ENCODE measurements at places on chromosomes 5 and 9.

- DNase-seq: no peak
These were observed 127.0 kb downstream of the TENT4A start for GRCh38 chr5:6840136-6840793.

- no peak for DNase-seq
These were observed 167.7 kb upstream of the LHFPL2 start for GRCh38 chr5:78816143-78816765.

- peak; percentile 81 for DNase-seq
These were observed 368 bp downstream of the SH3TC2 start for GRCh38 chr5:149062371-149063016.

DNA sequence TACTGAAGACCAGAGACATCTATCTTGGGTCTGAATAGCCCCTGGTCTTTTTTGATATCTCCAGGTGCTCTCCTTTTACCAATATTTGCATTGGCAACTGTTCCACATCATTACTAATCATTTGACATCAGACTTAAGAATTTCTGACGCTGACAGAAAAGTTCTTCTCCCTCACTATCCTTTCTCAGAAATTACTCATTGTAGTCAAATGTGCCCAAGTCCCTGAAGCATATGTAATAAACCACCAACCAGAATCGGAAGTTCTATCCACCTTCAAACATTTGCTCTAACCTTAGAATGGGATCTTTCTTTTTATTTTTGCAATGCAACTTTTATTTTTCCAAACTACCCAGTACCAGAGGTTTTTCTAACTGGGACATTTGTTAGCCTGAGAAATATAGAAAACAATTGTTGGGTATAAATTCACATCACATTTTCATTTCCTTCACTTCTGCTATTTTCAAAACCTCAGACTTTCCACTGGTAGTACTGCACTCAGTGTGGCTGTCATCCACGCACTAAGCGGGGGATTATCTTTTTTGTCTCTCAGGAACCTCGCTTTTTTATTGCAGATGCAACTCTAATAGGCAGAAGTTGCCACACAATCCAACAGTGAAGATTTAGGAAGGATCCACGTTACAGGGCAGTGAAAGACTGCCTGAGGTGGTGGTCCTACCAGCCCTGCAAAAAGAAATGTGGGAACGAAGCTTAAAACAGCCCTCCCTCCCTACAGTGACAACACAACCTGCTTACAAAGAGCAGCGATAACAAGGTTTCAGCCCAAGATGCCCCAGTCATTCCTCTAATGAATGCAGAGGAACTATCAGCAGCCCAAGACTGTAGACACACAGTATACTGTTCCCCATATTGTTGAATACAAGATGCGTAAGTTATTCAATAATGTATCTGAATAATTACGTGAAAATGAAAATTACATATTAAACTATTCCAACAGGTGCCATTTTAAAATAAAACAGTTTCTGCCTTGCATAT is 201.2 kb downstream of the EBF1 start:
- DNase-seq: no peak

DNA sequence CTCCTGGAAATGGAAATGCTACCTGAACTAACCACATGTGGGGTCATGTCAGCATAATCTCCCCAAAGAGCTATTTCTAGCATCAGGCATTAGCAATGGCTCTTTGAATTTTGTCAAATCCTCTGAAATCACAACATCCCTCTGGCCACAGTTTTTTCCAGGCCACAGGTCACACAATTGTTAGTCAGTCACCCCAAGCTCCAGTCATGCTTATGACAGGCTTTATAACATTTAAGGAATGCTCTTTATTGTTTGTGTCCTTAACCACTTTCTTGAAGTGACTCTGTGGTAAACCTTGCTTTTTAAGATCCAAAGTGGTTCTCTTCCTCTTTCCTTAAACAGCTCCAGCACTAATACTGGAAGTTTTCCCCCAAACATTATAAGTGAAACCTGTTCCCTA is 169.2 kb upstream of the HMHB1 start:
- DNase-seq: no peak

DNA sequence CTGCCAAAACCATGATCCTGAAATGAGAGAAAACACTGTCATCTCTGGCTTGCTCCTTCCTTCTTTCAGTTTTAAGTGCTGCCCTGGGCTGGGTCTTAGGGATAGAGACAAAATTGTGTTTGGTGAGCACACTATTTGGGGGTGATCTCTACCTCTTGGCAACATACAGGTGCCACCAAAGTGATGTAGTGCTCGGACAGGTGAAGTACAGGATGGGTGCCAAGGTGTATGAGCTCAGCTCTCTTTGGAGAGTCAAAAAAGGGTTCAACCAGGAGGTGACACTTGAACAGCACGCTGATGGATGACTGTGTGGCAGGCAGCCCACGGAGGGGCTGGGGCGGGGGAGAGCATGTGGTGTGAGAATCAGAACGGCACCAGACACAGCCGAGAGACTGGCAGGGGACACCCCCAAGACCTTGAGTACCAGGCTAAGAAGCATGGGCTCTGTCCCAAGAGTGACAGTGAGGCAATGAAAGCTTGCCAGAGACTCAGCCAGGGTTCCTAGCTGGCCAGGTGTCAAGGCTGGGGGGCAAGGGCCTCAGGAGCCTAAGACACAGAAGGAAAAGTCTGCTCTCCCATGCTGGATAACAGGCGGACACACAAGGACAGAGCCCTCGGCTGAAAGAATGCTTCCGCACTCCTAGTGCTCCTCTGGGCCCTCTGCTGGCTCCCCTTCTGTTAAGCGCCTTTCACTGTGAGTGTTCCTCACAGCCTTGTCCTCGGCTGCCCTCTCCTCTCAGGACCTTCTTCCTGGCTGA is 2.5 kb downstream of the NHP2 start:
- peak; percentile 17 for DNase-seq

GRCh38 chr9:82255481-82256176 is 267.1 kb downstream of the SPATA31D1 start:
- DNase-seq: no peak

DNA sequence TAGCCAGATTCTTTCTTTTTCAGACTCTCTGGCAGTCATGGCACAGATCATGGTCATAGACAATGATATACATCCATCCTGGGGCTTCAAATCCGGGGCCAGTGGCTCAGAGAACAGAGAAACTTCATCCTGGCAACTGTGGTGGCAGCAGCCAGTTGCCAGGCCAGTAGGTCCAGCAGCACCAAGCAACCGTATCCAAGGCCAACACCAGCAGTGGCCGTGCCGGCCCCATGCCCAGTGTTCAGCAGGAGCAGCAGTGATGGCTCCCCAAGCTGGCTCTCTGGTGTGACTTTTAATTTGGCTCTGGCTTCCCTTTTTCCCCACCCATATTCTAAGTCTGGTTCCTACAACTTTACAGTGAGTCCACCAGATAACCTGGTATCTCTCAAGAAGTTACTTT is 300.5 kb downstream of the DEPDC1B start:
- DNase-seq: no peak

DNA sequence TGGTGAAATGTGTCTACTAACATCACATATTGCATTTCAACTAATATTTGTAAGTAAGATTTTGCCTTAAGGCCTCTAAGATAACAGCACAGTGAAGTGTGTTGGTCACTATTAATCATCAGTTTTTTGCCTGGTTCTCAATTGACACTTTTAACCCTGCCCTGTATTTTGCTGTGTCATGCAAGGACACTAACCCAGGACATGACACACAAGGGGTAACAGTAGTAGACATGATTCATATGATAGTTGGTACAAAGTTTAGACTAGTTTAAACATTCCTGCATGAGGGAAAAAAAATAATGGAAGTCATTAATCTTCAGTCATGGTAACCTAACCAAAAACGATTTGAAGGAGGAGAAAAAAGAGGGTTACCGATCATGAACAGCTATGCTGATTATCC is 207.0 kb downstream of the DEPDC1B start:
- peak; percentile 37 for DNase-seq

GRCh38 chr5:6819521-6819920 is 106.3 kb downstream of the TENT4A start:
- DNase-seq: no peak

DNA sequence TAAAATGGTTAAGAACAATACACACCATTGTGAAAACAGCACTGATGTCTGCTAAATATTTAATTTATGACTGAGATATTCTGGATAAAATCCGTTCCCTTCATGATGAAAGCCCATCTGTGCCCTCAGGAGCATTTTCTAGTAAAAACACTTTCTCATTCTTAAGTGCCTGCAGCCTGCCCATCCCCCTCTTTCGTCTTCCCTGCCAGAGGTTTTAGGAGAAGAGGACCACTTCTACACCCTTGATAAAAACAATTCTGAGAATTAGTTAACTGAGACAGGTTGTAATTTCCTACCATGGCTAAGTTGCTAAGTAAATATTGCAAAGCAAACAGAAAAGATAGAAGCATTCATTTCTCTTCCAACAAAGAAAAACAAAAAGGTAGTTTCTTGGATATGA is 272.6 kb downstream of the ATPSCKMT start:
- DNase-seq: no peak

- peak; percentile 54 for DNase-seq
These were observed 76.0 kb downstream of the ARL15 start for GRCh38 chr5:54234304-54234933.

DNA sequence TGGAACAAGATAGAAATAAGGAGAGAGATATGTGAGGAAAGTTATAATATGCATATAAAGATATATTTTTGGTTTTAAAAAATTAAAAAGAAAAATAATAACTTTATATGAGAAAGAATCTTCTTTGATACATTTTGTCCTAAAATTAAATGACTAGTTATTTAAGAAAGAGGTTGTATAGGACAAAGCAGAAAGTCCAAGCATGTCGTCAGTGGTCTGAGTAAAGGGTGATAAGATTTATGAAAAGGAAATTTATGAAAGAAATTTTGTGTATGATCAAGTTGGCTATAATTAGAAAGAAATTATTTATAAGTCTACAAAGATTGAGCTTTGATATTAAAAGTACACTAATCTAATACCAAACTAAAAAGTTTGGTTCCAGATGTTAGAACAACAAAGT is 32.0 kb downstream of the GTF3C4 start:
- no peak for DNase-seq

GRCh38 chr9:83920469-83920926 is 734 bp downstream of the KIF27 start:
- DNase-seq: peak; percentile 71

DNA sequence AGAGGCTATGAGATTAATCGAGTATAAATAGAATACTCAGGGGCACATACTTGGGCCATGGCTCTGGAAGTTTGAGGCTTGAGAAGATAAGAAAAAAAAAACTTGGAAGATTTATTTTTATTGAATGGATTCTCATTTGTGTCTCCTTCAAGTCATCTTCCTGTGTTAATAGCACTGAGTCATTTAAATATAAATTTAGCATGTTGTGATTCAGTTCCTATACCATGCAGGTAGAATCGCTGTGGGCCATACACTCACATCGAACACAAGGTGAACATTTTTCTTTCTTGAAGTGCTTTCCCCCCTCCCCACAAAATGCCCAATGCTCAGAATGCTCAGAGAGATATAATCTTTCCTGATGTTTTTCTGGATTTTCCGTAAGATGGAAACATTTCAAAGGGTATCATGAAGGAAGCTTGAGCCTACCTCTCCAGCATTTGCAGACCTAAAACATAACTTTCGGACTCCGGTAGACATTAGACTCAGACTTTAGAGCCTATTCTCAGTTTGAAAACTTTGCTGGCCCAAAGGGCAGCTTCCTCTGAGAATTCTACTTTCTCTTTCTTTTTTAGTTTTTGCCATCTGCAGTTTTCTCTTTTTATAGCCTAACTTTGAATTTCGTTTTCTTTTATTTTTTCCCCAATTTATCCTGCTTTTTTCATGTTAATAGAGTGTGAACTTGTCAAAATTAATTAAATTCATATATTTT is 737.6 kb upstream of the NUDT12 start:
- DNase-seq: no peak

DNA sequence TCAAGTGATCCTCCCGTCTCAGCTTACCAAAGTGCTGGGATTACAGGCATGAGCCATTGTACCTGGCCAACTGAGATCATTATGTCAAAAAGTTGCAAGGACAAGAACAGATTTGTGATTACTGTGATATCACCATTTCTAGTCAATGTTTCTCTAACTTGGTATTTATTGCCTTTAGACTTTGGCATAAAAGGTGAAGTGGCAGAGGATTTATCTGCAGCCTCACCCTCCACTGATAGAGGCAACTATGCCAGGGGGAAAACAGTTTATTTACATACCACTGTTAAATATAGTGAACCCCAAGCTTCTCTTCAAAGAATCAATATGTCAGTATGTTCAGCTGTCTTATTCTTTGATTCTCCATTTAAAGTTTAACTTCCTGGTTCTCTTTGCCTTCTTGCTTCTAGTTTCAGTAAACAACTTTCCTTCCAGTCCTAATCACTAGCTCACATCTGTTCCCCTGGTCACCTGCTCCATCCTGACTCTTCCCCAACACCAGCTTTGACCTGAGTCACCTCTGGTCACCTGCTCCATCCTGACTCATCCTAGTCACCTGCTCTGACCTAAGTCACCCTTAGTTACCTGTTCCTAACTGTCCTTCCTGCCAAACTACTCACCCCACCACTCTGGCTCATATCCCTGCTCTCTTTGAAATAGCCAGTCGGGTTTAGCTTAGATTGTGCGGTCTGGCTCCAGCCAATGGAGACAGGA is 29.9 kb downstream of the SEMA6A start:
- no peak for DNase-seq

GRCh38 chr5:139577689-139578290 is 16.7 kb downstream of the UBE2D2 start:
- DNase-seq: no peak

GRCh38 chr5:151970885-151971284 is 46.2 kb upstream of the GLRA1 start:
- DNase-seq: no peak

GRCh38 chr5:55072666-55073065 is 29.8 kb upstream of the GZMA start:
- no peak for DNase-seq

DNA sequence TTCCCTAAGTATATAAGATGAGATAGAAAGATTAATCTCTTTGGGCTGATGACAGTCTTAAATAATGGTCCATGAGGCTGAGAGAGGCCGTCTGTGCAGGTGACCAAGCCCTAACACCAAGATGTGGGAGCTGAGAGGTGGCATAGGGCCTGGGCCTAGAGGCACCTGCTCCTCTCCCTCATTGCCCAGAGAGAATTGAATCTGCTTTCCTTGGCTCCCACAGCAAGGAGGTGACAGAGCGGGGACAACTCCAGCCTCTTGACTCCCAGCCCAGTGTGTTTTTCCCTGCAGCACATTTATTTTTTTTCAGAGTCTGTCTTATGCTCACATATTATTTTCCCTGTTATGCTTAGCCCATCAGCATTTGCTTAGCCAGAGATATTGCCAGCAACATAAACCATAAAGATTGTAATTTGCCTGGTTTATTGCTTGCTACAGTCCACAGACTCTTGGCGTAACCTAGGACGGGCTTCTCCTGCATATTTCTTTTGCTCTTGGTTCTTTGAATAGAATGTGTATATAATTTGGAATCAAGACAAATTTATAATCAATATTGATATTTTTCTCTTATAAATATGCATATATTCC is 105.6 kb downstream of the NTRK2 start:
- DNase-seq: no peak

DNA sequence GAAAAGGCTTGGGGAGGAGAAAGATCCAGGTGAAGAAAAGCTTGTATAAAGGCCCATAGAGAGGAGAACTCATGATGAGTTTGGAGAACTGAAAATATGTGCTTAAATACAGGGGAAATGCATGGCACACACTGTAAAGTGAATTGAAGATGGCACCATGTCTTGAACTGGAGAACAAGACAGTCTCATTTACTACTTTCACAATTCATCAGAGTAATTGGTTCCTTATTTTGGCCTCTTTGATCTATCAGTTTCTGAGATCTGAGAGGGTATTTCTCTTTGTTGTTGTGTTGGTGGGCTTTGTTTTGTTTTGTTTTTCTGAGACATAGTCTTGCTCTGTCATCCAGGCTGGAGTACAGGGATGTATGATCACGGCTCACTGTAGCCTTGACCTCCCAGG is 98.2 kb downstream of the CEMIP2 start:
- DNase-seq: no peak
